ENCODE measurements at places on chromosomes 2 and 18.

DNA sequence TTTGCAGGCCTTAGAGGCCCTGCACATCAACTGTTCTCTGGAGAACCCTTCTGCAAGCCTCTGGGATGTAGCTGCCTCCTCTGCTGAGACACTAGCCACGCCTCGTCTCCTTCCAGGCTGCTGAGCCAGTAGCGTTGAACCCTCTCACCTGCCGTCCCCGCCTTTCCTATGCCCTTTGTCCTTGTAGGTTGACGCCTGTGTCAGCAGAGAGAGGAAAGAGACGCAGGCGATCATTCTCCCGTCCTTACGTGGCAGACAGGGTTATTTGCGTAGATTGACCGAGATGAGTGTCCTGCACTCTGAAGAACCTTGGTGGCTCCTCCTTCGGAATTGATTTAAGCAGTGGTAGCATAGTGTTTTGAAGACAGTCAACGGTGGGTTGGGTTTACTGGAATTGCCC, 27.8 kb downstream of the ID2 start:
- DNase-seq = no peak

GRCh38 chr2:225340923-225341322, 58.6 kb upstream of the NYAP2 start:
- DNase-seq = no peak

GRCh38 chr2:202161151-202161835, 77.1 kb downstream of the SUMO1 start:
- no peak for DNase-seq

DNA sequence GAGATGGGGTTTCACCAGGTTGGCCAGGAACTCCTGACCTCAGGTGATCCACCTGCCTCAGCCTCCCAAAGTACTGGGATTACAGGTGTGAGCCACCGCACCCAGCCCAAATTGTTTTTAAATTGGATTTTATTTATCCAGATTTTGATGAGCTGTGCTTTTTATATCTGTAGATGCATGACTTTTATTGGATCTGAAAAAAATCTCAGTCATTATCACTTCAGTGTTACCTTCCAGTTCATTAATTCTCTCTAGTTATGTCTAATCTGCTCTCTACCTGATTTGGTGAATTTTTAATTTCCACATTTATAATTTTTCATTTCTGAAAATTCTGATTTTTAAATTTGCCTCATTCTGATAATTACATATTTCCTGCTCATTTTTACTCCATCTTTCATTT, 13.5 kb downstream of the AGFG1 start:
- DNase-seq = no peak

DNA sequence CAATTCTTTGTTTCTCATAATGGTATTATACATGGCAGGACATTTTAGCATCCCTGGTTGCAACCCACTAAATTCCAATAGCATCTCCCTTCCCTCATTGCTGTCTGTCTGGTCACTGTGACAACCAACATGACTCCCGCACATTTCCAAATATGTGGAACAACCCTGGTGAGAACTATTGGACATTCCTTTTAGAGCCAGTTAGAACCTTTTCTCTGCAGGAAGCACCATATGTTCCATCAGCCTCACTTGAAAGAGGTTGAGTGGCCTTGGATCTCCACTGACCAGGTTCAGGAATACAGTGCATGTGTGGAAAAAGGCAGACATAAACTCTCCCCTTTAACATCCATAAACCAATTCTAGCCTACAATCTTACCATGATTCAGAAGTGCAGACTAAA, 25.9 kb upstream of the GLS start:
- no peak for DNase-seq

- no peak for DNase-seq
Observed at GRCh38 chr18:36046898-36047297, 20.5 kb downstream of the RPRD1A start.

- DNase-seq = no peak
Observed at GRCh38 chr2:105950521-105951383, 206.0 kb downstream of the NCK2 start.

GRCh38 chr2:202989749-202990148, 24.9 kb upstream of the NBEAL1 start:
- no peak for DNase-seq

- DNase-seq = no peak
Observed at GRCh38 chr2:9602412-9602811, 28.4 kb downstream of the YWHAQ start.

- DNase-seq = no peak
Observed at GRCh38 chr18:2510416-2510815, 60.9 kb downstream of the METTL4 start.

- DNase-seq = peak; percentile 45
Observed at GRCh38 chr2:39730685-39731302, 48.3 kb downstream of the THUMPD2 start.

GRCh38 chr2:32060266-32060665, 3.1 kb upstream of the SPAST start:
- DNase-seq = no peak

DNA sequence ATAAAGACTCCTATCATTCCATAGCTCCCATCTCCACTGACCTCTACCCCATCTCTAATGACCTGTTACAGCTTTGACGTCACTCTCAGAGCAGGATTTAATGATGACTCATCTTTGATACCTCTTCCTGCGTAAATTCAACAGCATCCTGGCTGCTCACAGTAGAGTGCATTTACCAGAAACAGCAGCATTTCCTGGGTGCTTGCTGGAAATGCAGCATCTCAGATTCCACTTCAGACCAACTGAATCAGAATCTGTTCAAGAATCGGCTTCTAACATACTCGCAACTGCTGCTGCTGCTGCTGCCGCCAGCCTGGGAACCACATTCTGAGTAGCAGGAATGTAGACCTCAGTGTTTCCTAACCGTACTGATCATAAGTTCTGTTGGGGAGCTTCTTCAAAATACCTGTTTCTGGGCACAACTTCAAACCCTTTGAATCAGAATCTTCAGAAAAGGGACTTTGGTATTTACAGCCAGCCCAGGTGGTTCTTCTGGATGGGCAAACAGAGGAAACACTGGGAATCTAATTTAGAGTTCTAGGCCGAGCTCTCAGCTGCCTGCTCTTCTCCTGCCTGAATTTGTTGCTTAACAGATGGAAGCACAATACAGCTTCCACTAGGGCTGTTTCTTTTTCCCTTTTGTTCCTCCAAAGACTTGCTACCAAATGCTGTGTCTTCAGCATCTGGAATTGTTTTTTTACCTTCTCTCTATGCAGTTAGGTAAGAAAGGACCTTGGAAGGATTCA, 241.4 kb downstream of the NCKAP5 start:
- peak; percentile 13 for DNase-seq

DNA sequence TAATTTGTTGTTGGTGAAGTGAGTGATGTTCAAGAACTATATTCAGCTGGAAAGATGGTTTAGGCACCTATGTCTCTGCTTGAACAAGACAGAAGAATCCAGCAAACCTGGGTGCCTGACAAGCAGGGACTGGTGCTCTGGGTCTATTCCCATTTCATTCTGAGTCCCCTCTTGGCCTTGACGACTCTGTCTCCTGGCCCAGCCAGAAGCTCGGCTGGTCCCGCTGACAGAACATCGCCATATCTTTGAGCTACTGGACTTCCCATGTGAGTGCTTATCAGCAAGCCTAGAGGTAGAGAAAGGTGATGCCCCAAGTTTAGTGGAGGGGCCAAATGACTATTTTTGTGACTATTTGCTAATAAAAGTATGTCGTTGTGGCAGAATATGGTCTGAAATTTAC, 48.2 kb downstream of the SDC1 start:
- no peak for DNase-seq

DNA sequence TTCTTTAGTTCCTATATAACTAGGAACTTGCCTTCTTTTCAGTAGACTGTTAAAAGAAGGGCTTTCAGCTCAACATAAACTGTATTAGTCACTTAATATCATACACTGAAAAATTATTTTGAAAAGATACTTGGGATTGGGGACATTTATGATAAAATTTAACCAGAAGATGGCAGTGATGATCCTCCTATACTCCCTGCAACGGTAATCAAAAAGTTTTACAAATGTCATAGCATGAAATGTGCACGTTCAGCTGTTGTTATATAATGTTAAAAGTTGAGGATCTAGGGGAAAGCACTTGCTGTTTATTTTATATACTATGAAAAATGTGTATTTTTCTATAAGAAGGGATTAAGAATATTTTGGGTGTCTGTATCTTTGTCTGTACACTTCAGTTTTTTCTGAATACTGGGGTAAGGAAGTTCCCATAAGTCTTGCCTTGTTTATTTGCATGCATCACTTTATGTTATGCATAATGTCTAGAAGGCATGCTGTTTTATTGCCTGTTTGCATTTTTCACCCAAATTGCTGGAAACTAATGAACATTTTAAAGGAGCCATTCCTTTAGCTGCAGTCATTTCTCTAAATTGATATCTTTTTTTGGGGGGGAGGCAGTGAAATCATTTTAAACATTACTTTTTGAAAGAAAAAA, 19.0 kb downstream of the DYNC1I2 start:
- no peak for DNase-seq

GRCh38 chr2:4900242-4900641, 791.9 kb upstream of the SOX11 start:
- no peak for DNase-seq

GRCh38 chr2:119495948-119496347, 28.3 kb downstream of the SCTR start:
- no peak for DNase-seq

GRCh38 chr18:36392979-36393287, 95.4 kb downstream of the FHOD3 start:
- no peak for DNase-seq

- no peak for DNase-seq
Observed at GRCh38 chr2:7180638-7181370, 263.6 kb downstream of the RNF144A start.

DNA sequence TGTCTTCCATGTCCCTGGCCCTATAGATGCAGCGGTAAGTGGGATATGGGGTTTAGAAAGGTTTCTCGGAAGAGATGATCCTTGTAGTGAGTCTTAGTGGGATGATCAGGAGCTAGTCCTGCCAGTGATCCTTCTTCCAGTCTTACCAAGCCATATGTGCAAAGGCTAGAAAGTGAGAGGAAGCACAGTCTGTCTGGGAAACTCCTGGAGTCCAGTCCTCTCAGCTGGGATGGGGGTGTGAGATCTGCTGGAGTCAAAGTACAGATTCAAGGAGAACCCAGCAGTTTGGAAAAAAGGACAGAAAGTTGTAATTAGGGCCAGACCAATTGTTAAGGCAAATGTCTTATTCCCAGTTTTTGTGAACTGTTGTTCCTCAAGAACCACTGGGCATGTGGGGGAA, 83.3 kb downstream of the LIMS1 start:
- DNase-seq = no peak

GRCh38 chr2:17592731-17593409, 52.4 kb downstream of the VSNL1 start:
- DNase-seq = no peak

DNA sequence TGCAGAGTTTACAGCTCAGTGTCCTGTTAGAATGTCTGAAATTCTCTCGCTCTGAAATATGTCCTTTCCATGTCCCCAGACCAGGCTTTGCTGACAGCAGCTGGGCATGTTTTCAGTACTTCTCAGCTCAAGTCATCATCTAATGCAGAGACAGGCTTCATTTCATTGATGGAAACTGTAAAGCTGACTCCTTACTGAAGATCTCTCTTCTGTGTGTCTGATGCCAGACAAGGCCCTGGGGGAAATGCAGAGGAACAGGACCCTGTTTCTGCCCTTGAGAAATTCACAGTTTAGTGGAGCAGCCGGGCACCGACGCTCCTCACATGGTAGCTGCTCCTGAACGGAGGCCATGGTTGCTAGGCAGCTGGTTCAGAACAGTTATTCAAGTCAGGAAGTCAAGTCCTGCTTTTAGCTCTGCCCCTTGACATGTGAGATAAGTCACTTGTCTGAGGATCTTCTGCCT, 24.6 kb upstream of the FZD7 start:
- peak; percentile 53 for DNase-seq

DNA sequence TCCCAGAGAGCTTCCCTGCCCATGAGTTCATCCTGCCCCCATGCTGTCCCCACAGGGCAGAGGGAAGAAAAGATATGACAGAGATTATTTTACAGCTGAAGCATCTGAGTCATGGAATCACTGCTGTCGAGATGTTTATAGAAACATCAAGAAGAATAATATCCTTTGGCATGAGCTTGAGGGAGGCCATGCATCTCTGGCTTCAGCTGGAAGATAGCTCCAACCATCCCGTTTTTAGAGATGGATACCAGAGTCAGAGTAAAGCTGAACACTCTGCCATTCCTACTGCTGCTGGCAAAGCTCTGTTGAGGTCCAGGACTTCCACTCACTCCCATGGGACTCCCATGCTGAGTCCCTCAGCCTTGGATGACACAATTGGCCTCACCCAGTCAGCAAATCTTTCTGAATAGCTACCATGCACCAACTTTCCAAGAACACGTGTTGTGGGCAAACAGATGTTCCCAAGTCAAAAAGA, 167.8 kb downstream of the TTC32 start:
- DNase-seq = no peak

GRCh38 chr18:49645841-49646351, 84.0 kb downstream of the LIPG start:
- no peak for DNase-seq

DNA sequence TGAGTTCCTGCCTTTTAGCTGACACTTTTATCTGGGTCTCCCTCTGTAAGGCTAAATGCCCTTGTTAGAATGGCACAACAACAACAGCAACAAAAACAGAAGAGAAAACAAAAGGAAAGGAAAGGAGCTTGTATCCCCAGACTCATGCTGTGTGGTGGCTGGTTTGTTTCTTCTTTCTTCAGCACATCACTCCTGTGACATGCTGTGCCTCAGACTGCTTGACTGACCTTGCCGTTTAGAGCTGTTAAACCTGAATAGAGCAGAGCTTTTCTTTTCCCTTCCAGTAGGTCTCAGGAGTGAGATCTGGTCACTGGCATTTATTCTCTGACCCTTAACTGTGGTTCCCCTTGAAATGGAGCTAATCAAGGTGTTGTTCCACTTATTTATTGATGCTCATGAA, 18.9 kb downstream of the GALNT13 start:
- DNase-seq = no peak

DNA sequence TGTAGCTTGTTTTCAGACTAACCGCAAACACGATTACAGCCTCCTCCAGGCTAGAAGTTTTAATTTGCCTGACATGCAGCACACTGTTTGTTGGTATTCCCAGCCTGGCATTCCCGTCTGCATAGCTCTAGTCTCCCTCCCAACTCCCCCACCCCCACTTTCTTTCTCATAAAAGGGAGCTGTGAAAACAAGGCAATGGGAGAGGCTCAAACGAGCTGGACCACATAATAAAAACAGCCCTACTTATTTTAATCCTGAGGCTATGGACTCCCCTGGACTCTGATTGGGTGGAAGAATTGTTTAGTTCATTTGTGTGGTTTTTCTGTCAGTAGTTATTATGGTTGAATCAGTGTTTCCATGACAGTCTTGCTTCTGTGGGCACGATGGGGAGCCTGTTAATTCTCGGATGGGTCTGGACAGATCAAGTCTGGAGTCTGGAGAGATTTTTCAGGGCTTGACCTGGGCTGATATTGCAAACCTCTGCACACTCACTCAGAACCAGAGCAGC, 1.2 kb downstream of the STON1 start:
- DNase-seq = peak; percentile 62

DNA sequence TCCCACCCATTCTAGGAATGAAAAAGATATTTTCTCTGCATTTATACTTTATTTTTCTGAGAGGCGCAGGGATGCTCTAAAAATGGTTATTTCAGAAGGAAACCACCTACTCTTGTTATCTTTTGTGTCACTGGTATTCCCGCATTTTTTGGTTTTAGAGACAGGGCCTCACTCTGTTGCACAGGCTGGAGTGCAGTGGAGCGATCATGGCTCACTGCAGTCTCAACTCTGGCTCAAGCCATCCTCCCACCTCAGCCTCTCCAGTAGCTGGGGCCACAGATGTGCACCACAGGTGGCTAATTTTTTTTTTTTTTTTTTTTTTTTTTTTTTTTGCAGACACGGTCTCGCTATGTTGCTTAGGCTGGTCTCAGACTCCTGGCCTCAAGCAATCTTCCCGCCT, 135.9 kb downstream of the NCK2 start:
- no peak for DNase-seq

All from Ammon's horn (tissue), 1 donor.